ENCODE measurements at places on chromosomes 16 and 17.
A peak's percentile ranks its signal among the peaks of the same experiment; 100 is the strongest.

DNA sequence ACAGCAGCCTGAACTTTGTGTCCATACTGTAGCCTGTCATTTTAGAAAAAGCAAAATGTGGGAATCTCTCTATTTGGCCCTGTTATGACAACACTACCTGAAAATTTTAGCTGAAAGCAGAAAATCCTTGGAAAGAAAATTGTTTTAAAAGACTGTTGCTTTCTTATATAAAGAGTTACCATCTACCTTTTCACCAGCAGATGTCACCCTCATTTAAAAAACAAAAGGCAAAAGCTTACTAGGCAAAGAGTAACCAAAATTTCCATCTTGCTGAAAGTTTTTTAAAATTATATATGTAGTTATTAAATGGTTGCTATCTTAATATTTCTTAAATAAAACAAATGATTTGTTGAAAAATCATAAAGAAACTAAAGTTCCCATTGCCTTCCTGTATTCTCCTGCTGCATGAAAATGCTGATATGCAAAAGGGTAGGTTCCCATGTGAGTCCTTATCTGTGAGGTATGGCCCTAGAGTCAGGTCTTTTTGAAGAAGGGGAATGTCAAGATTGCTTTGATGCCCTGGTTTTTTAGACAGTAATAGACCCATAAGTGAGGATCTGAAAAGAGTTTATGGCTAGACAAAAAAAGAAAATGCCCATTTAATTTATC lies 61.0 kb downstream of the TNRC6C start:
- peak; percentile 51 for DNase-seq

DNA sequence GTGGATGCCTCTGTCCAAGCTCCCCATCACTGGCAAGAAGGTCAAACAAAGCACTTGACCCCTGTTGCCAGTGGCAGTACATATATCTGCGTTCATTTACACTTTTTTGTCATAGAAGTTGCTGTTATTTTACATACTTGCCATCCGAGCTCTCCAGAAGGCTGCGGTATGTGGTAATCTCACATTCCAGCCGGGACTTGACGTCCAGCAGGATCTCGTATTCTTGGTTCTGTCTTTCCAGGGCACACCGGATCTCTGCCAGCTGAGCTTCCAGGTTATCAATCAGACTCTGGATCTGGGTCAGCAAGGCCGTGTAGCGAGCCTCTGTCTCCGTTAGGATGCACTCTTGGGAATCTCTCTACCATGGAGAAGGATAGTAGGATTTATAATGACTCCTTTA lies 6.6 kb downstream of the KRT39 start:
- DNase-seq, result no peak

DNA sequence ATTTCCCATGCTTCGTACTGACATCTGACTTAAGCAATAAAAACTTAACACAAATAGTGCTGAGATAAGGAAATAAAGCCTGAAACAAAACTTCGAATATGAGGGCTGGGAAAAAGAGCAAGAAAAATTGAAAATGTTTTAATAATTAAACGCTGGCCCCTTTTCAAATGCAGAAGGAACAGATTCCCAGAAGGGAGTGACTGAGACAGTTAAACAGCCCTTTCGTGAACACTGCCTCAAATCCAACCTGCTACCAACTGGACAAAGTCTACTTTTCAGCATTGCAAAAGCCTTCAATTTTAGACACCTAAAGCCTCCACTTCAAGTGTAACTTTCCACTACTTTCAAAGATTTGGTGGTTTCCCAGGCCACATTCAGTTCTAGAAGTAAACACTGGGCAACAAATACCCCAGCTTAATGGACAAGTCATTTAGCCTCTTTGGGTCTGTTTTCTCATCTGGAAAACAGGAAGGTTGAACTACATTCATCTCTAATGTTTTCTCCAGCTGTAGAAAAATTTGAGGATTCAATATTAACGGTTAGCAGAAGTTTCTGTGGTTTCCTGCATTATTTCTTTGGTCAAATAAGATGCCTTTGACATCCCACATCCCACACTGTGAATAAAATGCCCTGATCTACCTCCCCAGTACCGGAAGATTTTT lies 11.8 kb downstream of the RFFL start:
- DNase-seq, result no peak

DNA sequence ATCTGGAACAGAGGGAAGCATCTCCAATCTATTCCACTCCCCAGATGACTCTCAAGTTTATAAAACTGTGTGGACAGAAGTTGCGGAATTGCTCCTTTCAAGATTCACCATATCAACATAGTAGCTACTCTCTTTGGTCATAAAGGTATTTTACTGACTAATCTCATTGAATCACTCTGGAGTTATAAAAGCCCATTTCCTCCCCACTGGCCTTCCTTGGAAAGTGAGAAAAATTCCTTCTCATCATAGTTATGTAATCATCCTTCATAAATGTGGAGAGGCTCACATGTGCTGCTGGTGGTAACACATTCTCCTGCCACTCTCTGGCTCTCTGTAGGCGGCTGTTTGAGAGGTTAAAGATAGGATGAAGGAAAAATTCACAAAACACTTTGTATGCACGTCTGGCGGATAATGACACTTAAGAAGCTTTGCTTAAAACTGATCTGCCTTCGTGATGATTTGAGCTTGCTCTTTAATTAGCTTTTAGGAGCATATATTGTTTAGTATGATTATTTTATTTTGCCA lies 1034.0 kb upstream of the EEF2KMT start:
- DNase-seq, result no peak

DNA sequence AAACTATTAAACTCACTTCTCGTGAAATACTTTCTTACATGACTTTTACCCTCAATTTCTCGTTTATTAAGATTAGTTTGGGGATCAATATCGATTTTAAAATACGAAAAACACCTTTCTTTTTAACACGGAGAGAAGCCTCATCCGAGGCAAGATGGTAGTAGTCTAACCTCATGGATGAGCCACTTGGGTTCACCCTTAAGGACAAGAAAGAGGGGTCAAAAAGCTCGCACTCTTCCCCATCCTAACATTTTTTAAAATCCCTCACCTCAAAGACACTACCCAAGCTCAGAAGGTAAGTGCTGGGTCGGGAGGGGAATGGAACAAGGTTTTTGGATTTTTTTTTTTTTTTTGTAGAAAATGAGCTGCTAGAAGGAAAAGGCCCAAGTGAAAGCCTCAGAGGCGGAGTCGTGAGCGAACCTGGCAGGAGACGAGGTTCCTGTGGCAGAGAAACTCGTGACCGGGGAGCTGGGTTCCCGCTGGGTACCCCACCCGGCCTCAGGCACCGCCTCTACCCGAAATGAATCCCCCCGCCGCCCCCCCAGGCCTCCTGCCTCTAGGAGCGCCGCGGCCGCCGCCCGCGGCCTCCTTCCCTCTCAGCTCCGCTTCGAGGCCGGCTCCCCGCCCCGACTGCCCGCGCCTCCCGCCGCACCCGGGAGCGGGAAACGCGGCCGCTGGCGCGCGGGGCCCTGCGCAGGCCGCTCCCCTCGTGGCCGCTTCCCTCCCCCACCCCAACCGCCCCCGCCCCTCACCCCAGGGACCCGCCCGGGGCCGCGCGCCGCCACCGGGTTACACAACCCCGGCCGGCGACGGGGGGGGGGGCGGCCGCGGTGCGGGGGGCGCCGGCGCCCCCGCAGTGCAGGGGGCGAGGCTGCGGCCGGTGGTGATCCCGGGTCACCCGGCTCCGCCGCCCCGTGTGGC lies 1.6 kb downstream of the NUFIP2 start:
- DNase-seq, result peak; percentile 27

DNA sequence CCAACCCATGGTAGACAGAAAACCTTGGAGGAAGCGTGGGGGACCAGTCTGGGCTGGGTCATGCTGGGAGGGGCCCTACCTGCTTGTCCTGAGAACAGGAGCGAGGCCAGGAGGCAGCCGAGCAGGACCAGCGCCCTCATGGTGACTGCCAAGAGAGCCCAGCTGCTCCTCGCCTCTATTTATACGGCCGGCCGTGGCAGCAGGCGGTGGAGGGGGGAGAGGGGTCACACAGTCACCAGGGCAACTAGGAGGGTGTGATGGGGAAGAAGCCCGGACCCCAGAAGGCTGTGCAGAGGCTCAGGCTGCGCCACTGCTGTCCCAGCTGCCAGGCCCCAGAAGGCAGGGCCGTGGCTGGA lies at the start of gene SRL:
Gene SRL, minus strand, starts transcription at position 153 of the 356 bp plus-strand sequence. Its CDS starts 13 bp downstream, at position 140.
- DNase-seq, result no peak

- no peak for DNase-seq
Measured at GRCh38 chr17:17146786-17147406, 59.2 kb downstream of the PLD6 start.

GRCh38 chr17:10631048-10631700 lies 25.9 kb downstream of the MYH3 start:
- DNase-seq, result no peak

- no peak for DNase-seq
Measured at GRCh38 chr17:77526728-77527350, 386.1 kb downstream of the SEC14L1 start.

DNA sequence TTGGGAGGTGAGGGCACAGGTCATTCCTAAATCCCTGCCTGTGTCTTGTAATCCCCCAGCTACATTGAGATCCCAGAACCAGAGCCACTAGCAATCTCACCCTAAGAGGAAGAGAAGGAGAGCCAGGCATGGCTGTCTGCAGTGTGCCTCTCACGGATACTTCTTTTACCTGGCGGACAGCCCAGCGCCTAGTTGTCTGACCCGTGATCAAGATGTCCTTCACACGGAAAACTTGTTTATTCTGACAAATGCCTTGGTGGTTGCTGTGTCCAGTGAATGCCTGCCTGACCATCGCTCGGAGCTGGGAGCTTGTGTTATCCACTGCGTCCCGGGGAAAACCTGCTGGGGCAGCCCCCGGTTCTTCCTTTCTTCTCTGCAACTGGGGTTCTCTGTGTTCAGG lies 140.5 kb upstream of the WSCD1 start:
- no peak for DNase-seq

- peak; percentile 78 for DNase-seq
Measured at GRCh38 chr17:67431249-67432015, 54.4 kb downstream of the PITPNC1 start.

GRCh38 chr17:13984956-13985355 lies 84.3 kb upstream of the COX10 start:
- DNase-seq, result no peak

GRCh38 chr16:87421003-87421912 lies 29.1 kb downstream of the MAP1LC3B start:
- no peak for DNase-seq

GRCh38 chr17:76966016-76966415 lies 97.8 kb downstream of the MGAT5B start:
- no peak for DNase-seq

- DNase-seq, result peak; percentile 80
Measured at GRCh38 chr16:13429416-13429815, 490.5 kb upstream of the ERCC4 start.

- no peak for DNase-seq
Measured at GRCh38 chr17:50790618-50791017, 23.3 kb upstream of the ANKRD40CL start.

- no peak for DNase-seq
Measured at GRCh38 chr16:19417640-19418039, at the start of gene TMC5. Gene TMC5 (plus strand): TSS chr16:19417883. CDS start chr16:19440039, 22,156 bp downstream.

DNA sequence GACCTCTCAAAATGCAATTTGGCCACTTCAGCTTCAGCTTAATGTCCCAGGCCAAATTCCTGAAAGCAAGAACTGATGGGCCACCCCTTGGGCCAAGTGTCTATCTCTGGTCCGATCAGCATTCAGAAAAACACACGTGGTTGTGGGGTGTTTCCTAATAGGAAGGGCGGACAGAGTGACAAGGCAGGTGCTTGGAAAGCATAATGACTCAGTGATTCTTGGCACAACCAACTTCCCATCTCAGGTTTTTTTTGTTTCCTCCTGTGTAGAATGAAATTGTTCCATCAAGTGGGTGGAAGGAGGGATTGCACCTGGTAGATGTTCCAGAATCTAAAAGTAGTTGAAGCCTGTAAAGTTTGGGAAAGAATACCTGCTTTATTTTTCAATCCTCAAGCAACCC lies 155.6 kb downstream of the HS3ST2 start:
- no peak for DNase-seq

DNA sequence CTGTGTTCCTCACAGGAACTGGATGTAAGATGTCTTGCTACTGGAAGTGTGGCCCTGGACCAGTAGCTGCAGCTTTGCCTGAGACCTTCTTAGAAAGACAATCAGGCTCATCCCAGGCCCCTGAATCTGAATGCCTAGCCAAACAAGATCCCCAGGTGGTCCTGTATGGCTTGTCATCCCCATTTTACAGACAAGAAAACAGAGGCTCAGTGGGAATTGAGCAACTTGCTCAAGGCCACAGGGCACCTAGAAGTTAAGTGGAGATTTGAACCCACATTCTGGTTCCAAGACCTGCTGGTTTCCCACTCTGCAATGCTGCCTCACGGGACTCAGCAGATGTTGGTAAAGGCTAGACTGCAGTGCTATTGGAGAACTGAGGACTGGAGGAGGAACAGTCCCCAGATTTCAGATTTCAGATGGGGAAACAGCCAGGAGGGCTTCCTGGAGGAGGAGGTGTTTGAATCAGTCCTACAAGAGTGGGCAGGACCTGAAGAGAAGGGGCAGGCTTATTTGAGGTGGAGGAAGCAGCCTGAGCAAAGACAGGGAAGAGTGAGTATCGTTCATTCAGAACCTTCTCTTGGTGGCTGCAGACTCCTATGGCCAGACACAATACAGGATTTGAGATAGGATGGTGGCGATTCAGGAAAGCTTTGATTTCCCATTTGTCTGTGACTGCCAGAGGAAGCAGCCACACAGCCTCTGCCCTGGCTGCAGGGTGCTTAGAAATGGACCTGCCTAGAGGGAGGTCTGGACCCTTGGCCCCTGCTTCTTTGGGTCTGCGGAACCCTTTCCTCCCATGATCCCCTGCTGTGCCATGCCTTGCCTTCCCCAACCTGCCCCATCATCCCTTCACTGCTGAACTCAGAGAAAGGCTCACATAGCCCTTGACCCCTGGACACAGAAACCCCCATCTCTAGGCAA lies 233.4 kb upstream of the NLRP1 start:
- DNase-seq, result no peak

- DNase-seq, result no peak
Measured at GRCh38 chr16:78566397-78567073, 467.1 kb downstream of the WWOX start.

DNA sequence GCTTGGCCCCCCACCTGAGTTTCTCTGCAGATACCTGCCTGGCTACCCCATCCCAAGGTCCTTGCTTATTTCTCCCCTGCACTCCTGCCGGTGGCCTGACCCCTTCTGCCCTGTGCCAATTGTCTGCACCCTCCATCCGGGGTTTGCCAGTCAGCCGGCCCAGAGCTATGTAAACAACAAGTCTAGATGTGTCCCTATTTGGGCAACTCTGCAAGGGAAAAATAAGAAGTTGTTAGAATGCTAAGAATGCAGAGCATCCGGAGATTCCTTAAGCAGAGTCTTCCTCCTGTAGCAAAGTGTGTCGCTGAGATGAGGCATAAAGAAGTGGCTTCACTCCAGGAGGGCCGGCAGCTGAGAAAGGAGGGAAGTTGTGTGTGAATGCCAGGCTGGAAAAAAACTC lies 46.6 kb downstream of the RGS9 start:
- peak; percentile 86 for DNase-seq

Data from fibroblast of upper back skin (primary cell).